ENCODE measurements at places on chromosomes 3 and 15.

DNA sequence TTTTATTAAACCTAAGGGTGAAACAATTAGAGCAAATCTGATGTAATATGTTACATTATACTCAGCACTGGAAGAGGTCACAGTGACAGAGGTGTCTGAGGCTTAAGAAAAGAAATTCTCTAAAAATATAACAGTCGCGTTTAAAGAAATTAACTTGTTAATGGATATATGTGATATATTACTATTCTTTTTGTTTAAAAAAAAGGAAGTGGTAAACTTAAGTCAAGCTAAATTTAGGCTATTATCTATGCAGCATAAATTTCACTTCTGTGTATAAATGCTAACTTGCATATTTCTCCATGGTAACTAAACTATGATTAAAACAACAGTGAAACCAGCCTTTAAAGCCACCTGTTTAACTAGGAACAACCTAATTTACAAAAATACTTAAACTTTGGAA, 191.3 kb downstream of the FOXP1 start:
- no peak for DNase-seq

DNA sequence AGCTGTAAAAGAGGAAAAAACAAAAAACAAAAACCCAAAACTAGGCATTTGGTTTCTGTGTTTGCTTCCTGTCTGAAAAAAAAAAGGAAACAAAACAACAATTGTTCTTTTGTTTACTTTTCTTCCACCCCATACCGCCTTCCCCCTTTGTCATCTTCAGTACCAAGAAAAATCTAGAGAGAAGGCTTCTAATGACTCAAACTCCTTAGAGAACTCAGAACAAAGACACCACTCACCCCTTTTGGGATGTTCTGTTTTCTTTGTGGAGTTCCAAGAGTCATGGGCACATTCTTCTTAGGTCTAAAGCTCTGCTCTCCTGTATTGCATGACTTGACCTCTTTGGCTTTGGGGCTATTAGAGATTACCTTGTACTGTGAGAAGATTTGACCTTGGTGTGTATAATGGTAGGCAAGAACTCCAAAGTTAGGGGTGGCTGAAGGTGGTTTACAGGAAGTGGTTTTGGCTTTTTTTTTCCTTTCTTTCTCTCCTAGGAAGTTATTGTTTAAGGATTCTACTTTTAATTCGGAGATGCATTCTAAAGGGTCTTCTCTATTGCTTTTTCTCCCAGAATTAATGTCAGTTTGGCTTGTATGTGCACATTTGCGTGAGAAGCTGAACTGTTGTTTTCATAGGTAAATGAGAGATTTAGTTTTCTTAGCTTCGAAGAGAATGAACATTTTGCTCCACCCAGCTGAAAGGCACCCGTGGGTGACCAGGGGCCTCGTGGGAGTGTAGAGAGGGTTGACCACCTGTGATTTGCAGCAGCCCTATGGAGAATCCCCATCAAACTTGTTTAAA, 39.5 kb upstream of the ZBTB20 start:
- DNase-seq, result no peak

GRCh38 chr15:62742409-62743171, 300.0 kb upstream of the TPM1 start:
- peak; percentile 85 for DNase-seq

DNA sequence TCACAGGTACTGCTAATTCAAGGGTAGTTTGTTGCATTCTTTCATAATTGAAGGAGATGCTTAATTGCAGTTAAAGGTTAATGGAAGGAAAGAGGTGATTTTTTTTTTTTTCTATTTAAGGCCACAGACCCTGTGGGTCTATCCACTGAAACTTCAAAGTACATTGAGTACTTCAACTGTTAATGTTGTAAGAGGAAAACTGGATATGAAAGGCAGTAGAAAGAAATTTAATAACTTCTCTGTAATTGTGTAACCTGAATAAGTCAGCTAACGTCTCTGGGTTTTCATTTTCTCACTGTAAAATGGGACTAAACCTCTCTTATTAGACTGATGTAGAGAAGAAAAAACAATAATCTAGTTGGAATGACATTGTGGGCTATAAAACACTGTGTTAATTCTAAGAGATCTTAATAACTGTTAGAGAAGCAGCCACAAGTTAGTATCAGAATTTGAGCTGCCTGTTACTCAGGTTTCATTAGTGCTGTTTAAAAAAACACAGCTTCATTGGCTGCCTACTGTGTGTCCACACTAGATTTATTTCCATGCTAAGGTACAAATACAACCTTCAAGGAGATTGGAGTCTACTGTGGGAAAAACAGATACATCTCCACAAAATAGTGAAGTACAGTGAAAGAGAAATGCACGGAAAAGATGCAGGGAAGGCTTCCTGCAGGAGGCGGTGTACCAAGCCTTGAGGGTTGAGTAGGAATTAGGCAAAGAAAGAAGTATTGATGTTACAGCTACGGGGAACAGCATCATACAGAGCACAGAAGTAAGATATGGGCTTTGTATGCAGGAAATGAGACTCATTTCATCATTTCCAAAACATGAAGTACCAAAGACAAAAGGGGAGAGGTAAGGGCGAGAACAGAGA, 483.6 kb downstream of the TAFA4 start:
- DNase-seq, result no peak

DNA sequence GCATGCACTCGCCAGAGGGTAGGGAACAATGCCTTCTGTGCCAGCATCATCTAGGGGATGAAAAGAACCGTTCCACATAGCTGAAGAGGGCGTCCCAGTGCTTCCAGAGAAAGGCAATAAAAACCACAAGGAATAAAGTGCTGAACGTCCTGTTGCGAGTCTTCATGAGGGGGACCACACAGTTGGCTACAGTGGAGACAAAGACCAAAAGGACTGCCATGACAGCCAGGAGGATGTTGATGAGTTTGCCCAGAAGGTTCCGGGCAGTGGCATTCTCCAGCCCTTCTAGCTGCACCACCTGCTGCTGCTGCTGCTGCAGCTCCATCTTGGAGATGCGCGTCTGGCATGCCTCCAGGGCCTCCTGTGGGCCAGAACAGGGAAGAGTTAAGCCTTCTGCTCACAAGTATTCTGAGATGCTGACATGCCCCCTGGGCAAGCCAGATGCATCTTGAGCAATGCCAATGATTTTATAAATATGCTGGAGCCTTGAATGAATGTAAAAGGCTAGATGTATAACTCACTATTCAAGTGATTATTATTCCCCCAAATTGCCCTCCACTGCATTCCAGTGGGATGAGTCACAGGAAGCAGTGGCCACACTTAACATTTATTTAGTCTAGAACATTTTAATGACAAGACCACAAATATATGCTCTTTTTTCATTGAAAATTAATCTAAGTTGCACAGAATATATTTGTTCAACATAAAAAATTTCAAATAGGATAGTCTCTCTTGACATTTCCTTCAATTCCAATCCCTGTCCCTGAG, 45.1 kb upstream of the PLXND1 start:
- peak; percentile 51 for DNase-seq

GRCh38 chr3:21500834-21501233, 250.2 kb downstream of the ZNF385D start:
- no peak for DNase-seq

GRCh38 chr3:105152987-105153386, 213.7 kb upstream of the ALCAM start:
- DNase-seq, result no peak

DNA sequence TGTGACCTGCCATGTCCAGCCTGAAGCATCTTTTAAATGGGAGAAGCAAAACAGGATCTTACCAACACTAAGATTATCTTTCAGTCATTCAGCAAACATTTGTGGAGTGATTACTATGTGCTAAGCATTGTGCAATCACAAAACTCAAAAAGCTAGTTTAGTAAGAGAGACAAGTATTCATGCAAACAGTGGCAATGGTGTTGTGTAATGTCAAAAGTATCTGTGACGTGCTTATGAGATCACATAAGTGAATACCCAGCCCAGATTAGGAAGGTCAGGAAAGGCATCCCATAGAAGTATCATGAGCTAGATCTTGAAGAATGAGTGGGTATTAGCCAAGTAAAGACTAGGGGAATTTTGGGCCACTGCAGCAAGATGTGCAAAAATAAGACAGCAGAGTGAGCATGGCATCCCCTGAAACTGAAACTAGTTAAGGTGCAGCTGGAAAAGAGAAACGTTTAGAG, 32.1 kb downstream of the SEC62 start:
- DNase-seq, result peak; percentile 60

DNA sequence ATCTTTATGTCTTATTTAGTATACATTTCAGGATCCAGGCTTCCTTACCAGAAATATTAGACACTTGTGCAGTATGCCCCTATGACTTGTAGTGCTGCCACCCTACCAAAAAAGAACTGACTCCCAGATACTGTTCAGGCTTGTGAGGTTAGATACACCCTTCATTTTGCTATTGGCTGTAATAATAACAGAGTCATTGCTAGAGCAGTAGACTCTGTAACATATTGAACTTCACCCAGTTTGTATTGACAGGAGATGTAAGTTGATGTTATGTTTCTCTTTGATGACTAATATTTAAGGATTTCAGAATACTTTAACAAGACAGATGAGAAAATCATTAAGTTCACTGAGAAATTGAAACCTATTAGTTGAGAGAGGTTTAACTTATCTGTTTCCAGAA, 32.9 kb downstream of the RNF111 start:
- no peak for DNase-seq

GRCh38 chr3:126478581-126479310, 3.1 kb upstream of the ZXDC start:
- DNase-seq, result no peak

- DNase-seq, result no peak
These were observed 12.9 kb upstream of the MGA start for GRCh38 chr15:41647262-41647661.

DNA sequence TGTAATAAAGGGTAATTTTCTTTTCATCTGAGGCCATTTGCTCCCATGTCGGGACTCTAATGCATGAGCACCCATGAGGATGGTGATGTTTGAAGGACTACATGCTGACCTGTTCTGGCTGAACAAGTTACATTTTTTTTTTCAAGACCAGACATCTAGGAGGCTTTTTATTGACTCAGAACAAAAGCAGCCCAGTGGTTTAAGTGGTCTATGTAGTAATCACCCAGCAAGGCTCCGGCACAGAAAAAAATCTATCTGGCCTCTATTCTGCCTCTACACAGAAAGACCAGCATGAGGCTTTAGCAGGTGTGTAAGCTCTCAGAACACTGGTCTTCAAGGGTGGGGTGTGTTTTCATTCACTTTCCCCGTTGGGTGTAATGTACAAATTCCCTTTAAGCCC, 95.1 kb upstream of the ZBED2 start:
- DNase-seq, result no peak

DNA sequence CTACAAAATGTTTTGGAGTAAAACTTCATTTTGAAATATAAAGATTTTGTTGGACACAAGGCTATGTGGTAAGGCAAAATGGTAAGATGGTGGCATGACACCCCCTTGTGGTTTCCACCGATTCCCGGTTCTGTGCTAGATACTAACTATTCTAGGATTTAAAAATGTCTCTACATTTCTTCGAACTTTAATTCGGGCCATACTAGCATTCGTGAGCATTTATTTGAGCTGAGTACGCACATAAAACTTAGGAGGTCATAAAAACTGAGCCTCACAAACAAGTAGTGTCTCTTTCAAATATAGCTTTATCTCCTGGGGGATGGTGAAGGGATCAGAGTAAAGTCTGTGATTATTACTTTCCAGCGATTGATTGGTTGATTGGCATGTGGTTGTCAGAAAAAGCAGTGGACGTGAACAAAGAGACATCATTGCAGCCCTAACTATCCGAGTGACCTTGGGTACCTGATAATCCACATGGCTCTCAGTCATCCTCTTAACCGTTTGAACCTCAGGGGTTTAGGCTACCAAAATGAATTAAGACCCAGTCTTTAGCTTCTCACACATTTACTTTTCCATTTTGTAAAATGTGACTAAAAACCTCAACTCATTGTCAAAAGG, 1.1 kb upstream of the ZNF639 start:
- DNase-seq, result no peak

- DNase-seq, result no peak
These were observed 17.0 kb downstream of the MYNN start for GRCh38 chr3:169790219-169790618.

- no peak for DNase-seq
These were observed 991 bp upstream of the HIGD1A start for GRCh38 chr3:42805141-42805821.

GRCh38 chr15:91061997-91062396, 38.1 kb upstream of the SV2B start:
- no peak for DNase-seq

DNA sequence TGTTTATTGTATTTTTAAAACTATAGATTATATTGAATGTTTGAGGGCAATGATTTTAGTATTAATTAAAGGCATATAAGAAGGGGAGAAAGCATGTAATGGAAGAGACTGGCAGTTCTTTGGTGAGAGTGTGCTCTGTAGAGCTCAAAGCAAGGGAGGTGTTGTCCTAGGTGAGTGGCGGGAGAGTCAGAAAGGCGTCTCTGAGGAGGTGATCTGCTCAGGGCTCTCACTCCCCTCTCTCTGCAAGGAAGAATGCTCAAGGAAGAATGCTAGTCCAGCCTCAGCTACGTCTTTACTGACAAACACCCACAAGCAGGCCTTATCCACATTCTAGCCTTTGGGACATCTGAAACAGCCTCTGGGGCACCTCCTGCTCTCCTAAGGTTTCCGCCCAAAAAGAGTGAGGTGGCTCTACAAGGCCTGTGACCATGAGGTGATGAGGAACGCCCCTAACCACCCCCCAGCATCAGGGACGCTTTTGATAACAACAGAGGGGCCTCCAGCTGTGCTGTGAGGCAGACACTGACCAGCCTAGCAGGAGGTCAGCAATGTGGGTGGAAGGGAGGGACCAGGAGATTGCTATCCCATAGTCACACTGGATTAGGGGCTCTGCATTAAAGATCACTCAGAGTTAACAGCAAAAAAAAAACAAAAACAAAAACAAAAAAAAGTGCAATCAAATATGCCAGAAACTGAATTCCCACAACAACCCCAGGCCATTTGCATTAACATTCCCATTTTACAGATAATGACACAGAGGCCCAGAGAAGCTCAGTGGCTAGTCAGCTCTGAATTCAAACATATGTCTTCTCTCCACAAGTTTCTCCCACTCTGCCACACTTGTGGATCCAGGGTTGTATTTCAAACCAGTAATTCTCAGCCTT, 202.2 kb upstream of the CTNNB1 start:
- DNase-seq, result no peak

- DNase-seq, result no peak
These were observed 25.4 kb downstream of the ACP3 start for GRCh38 chr3:132342610-132343009.

DNA sequence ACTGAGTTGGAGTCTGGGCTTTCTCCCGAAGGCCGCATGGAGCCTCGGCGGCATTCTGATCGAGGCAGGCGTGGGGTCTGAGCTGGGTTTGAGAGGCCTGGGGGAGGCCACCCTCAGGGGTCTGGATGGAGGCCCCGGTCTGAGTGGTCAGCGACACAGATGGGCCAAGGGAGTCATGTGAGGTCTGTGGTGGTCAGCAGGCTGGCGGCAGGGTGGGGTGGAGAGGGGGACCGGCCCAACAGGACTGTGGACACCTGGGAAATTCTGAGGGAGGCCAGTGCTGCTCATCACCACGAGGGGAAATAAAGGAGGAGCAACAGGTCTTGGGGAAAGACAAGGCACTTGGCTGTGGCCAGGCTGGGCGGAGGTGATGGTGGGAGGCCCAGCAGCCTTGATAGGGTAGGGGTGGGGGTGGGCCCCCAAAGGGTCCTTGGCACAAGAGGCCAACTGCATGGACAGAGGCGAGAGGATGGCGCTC, 16.2 kb downstream of the CTSH start:
- no peak for DNase-seq

GRCh38 chr3:127197300-127198189, 4.6 kb downstream of the PRR23E start:
- DNase-seq, result no peak

- no peak for DNase-seq
These were observed 163.5 kb upstream of the EOMES start for GRCh38 chr3:27885641-27886040.

GRCh38 chr3:132545471-132545870, 51.6 kb upstream of the ACKR4 start:
- no peak for DNase-seq
